Amniotic stem cell (primary cell): ENCODE measurements at places on chromosomes 13 and 19.

GRCh38 chr13:28325022-28325421, 169.9 kb downstream of the FLT1 start:
- DNase-seq: no peak

DNA sequence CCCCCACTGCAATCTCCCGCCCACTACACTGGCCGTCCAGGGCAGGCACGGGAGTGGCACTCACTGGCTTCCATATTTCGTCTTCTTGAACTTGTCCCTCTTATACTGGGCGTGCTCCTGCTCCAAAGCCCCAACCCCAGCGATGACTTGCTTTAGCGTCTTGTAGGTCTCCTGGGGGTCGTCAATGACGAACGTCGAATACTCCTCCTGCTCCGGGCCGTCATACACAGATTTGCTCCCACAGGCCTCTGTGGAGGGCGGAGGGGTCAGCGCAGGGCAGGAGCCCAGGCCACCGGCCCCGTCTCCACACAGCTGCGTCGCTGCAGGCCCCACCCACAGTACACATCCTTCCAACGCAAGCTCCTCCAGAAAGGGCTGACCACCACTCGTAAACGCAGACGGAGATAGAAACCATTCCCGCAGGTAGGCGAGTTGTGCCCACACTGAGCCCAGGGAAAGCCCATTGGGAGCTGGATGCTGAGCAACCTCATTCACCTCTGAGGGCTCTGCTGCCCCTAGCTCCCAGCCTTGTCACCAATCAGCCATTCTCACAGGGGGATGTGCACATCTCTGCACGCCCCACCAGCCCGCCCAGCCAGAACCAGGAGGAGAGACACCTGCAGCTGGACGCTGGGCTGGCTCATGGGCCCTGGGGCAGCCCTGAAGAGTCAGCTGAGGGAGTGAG, 7.9 kb upstream of the C13orf46 start:
- no peak for DNase-seq

- no peak for DNase-seq
These were observed 1255.9 kb upstream of the MIR17HG start for GRCh38 chr13:90091611-90092010.

GRCh38 chr13:45362939-45363338, 22.0 kb upstream of the TPT1 start:
- no peak for DNase-seq

GRCh38 chr19:8585894-8586750, 8.9 kb upstream of the MYO1F start:
- no peak for DNase-seq

GRCh38 chr19:19134687-19135158, 3.6 kb downstream of the TMEM161A start:
- DNase-seq: no peak

DNA sequence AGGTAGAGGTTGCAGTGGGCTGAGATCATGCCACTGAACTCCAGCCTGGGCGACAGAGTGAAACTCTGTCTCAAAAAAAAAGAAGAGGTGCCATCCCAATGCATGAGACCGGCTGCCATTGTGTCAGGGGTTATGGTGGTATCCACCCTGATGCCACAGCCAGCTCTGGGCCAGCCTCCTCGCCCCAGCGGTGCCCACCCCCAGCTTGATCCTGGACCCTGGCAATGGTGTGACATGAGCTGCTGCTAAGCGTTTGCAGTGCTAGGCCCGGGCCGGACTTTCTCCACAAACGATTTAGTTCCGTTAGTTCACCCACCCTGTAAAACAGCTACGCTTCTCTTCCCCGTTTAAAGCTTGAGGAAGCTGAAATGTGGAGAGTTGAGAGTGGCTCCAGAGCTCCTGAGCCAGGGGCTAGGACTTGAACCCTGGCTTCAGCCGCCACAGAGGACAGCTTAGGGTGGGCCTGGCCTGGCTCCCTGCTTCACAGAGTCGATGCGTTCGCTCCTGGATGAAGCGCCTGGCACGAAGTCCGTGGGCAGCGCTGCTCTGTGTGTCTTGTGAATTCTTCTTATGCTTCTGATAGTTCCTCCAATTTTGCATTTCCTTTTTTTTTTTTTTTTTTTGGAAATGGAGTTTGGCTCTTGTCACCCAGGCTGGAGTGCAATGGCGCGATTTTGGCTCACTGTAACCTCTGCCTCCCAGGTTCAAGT, 25.5 kb downstream of the NKPD1 start:
- no peak for DNase-seq

- no peak for DNase-seq
These were observed 7.1 kb downstream of the YIPF2 start for GRCh38 chr19:10921199-10921909.

- DNase-seq: no peak
These were observed 219.4 kb downstream of the NHLRC3 start for GRCh38 chr13:39257642-39258041.
